ENCODE measurements at places on chromosomes 7 and 10. TPM values are rescaled to one million over a fixed set of nuclear protein-coding genes. Genes with fewer than 3 reads are reported as not detected.

DNA sequence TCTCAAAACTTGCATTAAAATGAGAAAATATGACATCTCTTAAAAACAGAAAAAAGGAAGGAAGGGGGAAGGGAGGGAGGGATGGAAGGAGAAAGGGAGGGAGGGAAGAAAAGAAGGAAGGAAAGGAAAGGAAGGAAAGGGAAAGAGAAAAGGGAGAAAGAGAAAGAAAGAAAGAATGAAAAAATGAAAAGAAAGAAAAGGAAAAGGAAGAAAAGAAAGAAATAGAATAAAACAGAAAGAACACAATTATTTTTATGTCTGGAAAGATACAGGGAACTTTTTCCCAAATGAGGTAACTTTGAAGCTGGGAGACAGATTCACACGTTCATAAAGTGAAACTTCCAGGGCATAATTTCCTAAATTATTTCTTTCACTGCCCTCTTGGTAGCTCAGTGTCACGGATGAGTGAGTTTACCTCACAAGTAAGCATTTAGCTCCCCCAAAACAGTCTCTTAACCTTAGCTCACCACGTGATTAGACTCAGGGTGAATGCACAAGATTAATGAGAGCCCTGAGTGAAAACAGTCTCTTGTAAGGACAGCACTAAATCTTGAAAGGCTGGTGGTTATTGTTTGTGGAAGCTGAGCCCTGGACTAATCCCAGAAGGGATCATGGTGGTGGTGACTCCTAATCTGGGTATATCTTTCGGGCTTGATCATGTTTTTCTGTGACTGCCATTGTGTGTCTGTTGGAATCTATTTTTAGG lies 74.1 kb upstream of the HDAC9 start:
- H3K4me1 ChIP-seq = peaks cover 14% of the 10 kb centered on the region
- no peak overlapping the region for H3K27ac ChIP-seq
- no peaks in the 10 kb centered on the region for H3K36me3 ChIP-seq
- no peak overlapping the region for H3K4me3 ChIP-seq
- DNase-seq = no peak

GRCh38 chr7:114409750-114410149 lies 4.9 kb upstream of the FOXP2 start:
- no peak for DNase-seq
- H3K4me1 ChIP-seq = no peaks in the 10 kb centered on the region
- no peaks in the 10 kb centered on the region for H3K36me3 ChIP-seq
- no peak overlapping the region for H3K27ac ChIP-seq
- H3K27me3 ChIP-seq = no peaks in the 10 kb centered on the region

DNA sequence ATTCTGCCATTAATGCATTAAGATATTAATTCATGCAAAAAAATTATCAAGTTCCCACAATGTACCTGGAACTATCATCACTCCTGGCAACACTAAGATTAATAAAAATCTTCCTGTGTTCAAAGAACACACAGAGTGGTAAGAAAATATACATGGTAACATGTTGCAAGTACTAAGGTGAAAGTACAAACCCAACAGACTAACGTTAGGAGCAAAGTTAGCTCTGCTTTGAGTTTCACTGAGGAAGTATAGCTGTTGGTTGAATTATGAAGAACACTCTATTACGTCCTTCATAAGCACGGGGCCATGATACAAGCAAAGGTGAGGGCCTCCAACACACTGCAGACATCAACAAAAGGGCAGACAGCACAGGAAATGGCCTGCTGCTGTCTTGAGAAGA lies 5.8 kb downstream of the ZNF33B start:
- H3K4me1 ChIP-seq = peaks cover 8% of the 10 kb centered on the region
- no peak for DNase-seq
- H3K36me3 ChIP-seq = peaks cover 38% of the 10 kb centered on the region
- no peaks in the 10 kb centered on the region for H3K27me3 ChIP-seq

DNA sequence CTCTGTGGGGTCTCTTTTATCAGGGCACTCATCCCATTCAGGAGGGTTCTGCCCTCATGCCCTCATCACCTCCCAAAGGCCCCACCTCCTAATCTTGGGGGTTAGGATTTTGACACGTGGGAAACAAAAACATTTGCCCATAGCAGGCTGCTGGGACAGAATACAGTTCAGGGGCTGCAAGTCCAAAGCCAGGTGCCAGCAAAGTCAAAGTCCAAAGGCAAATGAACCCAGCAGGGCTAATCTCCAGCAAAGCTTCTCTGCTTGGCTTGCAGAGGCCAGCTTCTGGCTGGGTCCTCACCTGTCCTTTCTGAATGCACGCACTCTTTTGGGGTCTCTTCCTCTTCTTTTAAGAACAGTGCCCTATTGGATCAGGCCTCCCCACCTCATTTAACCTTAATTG lies 359.9 kb downstream of the DPP6 start:
- H3K27me3 ChIP-seq = no peaks in the 10 kb centered on the region
- H3K36me3 ChIP-seq = no peaks in the 10 kb centered on the region
- no peaks in the 10 kb centered on the region for H3K4me1 ChIP-seq
- H3K27ac ChIP-seq = no peak overlapping the region
- DNase-seq = no peak

GRCh38 chr10:96038476-96039387 lies 4.7 kb upstream of the CCNJ start:
- DNase-seq = no peak
- no peaks in the 10 kb centered on the region for H3K36me3 ChIP-seq
- peaks cover 6% of the 10 kb centered on the region for H3K4me1 ChIP-seq
- H3K4me3 ChIP-seq = no peak overlapping the region
- H3K27me3 ChIP-seq = no peaks in the 10 kb centered on the region

DNA sequence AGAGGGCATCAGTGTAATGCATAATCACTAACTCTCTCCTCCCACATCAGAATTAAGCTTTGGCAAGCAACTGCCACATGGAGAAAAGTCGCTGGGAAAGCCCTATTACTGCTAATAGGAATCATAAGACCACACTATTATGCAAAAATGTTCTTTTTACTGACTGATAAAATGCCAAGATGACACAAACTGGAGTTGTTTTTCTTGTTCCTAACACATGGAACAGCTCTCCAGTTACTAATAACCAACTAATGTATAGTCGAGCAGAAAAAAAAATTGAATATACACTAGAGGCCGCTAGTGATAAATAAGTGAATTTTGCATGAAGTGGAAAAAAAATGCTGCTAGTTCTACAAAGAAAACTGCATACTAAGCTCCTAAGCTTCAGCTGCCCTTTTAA lies 165.6 kb downstream of the TPK1 start:
- no peaks in the 10 kb centered on the region for H3K4me1 ChIP-seq
- DNase-seq = no peak
- H3K27ac ChIP-seq = no peak overlapping the region
- no peaks in the 10 kb centered on the region for H3K27me3 ChIP-seq
- no peak overlapping the region for H3K4me3 ChIP-seq

FAM3C gene
- total RNA-seq = 36.1 TPM

IRF5 gene
- total RNA-seq = 15.0 TPM
